Suprapubic skin (tissue), 4 donors: ENCODE measurements at places on chromosomes 2 and 18. TPM values are rescaled to one million over a fixed set of nuclear protein-coding genes. Genes with fewer than 3 reads are reported as not detected.
A peak's percentile ranks its signal among the peaks of the same experiment; 100 is the strongest.

APLF gene
- 9.9 TPM for total RNA-seq

CDK5R2 gene
- total RNA-seq = not detected

- no peaks in the 10 kb centered on the region for H3K27me3 ChIP-seq
- H3K4me3 ChIP-seq = no peak overlapping the region
- H3K27ac ChIP-seq = no peak overlapping the region
- peaks cover 29% of the 10 kb centered on the region for H3K4me1 ChIP-seq
- DNase-seq = peak; percentile 21
Measured at GRCh38 chr2:233079953-233080835, 20.1 kb downstream of the INPP5D start.

DNA sequence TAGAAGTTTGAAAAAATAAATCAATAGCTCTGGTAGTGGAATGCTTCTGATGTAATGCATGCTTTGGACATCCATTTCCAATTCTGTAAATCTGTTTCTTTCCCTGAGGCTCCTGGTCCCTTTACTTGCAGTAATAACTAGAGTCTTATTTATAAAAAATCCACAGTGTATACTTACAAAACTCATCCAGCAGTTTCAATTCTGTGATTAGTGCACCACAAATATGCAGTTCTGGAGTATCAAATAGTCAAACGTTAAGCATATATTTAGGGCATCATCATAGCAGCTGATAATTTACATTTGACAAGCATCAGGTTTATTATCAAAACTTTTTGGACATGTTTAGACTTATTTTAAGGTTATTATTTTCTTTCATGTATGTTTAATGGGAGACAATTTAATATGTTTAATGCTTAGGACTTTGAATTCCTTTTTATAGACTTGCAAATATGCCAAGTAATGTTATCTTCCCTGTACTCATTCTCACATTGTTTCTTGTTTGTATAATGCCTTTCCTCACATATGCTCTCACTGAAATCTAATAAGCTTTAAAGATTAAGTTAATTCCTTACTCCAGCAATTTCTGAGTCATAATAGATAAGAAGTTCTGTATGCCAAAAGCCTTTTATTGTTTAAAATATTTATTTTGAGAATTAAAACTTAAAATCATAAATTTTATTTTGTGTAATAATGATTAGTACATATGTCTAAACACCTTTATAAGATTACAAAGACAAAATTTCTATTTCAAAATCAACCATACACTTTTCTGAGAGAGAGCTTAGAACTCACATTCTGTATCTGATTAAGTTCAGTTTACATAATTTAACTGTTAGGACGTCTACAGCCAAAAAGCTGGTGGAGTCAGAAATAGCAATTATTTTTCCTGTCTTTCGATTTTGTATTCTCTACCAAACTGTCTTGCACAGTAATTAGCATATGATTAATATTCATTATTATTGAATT is 341.5 kb upstream of the TMEFF2 start:
- H3K36me3 ChIP-seq = no peaks in the 10 kb centered on the region
- H3K27ac ChIP-seq = no peak overlapping the region
- no peak overlapping the region for H3K4me3 ChIP-seq
- DNase-seq = no peak
- no peaks in the 10 kb centered on the region for H3K27me3 ChIP-seq

GRCh38 chr18:31977270-31977872 is 34.4 kb upstream of the TRAPPC8 start:
- no peak overlapping the region for H3K27ac ChIP-seq
- no peak overlapping the region for H3K4me3 ChIP-seq
- no peaks in the 10 kb centered on the region for H3K4me1 ChIP-seq
- no peaks in the 10 kb centered on the region for H3K36me3 ChIP-seq

DNA sequence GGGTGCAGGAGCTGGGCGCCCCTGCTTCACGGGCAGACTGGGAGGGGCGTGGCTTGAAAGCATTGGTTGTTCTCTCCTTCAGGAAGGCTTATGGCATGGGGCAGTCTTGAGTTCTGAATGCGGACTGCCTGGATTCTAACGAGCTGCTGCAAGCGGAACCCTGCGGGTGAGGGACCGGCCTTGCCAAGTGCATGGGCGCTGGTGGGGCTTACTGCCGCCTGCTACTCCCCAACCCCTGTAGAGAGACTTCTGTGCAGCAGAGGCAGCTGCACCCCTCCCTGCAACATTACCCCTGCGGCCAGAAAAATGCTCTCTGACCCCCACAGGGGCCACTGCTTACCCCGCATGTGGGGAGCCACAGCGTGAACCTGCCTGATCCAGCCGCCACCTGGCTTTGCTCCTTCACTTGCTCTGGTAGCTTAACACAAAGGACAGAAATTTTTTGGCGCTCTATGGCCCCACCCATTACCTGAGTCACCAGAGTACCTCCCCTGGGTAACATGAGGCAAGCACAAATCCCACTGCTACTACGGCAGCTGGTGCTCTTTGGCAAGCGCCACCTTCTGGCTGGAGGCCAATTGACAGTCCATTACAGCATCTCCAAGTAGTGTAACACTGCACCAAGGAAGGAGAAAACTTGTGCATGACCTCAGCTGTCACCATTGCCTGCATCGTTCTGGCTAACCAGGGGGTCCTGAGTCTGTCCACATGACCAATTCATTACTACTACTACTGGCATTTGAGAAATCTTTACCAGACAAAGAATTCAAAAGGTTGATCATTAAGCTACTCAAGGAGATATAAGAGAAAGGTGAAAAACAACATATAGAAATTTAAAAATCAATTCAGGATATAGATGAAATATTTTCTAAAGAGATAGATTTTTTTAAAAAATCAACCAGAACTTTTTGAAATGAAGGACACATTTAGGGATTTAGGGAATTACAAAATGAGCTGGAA is 35.4 kb downstream of the MYL12B start:
- peak; percentile 90 for DNase-seq
- no peaks in the 10 kb centered on the region for H3K27me3 ChIP-seq
- peak overlapping the region; percentile 64 for H3K4me3 ChIP-seq
- H3K27ac ChIP-seq = peak overlapping the region; percentile 79
